Ammon's horn (tissue), 1 donor: ENCODE measurements at places on chromosomes 13 and 19.

DNA sequence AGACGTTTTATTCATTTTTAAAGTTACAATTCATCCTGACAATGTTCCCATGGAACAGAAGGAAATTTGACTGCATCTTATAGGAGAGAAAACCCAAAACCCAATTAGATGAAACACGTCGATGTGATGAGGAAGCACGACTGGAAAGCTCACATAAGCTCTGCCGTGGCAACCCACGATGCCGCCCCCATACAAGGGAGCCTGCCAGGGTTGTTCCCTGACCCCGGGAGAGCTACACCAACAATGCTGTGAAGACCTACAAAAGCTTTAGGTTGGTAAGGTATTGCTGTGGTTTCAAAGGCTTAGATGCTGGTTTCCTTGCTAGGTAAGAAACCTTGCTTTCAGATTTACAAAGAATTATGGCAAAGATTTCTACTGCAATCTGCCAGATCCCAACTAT is 393.1 kb downstream of the KLF12 start:
- peak; percentile 9 for DNase-seq

DNA sequence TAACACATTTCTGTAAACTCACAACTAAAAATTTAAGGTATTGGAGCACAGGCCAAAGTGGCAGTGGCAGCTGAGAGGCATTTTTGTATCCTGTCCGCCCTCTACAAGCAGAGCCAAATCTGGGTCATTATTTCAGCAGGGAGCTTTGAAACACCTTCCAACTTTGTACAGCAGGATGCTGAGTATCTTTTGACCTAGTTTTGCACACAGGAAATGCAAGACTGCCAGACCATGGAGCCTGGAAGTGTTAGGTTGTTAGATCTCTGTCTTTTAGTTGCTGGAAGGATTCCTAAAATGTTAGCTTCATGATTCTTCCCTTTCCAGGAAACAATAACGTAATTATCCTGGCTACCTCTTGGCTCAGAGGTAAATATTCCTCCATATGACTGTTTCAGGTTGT is 148.6 kb upstream of the ATXN8OS start:
- no peak for DNase-seq

- DNase-seq = peak; percentile 48
Observed at GRCh38 chr19:58274771-58275201, 4.0 kb upstream of the ZNF8 start.

DNA sequence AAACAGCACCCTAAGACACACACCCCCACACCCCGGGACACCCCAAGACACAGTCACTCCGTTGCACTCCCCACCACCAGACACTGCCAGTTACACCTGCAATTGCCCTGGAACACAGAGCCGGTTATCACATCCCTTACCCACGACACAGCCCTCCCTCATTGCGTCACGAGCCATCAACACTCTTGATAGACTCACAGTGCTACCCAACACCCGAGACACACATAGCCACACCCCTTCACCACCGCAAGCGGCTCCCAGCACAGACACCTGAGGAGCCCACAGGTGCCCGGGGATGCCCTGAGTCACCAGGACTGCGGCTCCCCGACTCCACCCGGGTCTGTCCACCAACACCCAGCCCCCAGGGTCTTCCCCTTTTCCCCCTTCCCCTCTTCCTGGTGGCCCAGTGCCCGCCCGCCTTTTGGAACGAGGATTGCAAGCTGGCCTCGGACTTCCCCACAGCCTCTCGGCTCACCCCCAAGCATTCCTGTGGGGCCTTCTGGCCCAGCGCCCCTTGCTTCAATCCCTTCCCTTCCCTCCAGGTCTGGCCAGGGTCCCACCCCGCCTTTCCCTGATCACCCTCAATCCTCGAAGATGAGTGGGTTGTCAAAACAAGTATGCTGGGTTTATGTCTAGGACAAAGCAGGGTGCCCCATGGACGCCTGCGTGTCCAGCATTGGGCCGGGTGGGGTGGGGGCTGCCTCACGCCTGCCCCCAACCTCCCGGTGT is 1.7 kb upstream of the PTGER1 start:
- DNase-seq = no peak

DNA sequence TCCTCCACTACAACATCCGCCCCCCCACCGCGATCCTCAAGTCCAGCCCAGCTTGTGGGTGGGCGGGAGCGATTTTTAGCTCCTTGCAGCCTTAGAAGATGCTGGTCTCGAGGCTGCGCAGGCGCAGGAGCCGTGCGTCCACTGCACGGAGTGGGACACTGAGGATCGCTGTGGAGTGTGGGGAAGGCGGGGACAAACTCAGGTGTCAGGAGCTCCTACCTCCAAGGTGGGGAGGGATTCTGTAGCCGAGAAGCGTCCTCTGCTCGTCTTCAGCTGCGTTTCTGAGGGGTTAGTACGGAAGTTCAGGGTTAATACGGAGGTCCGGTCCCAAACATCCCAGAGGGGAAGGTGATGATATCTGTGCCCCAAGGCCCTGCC is at the start of gene RTBDN:
TSS of gene RTBDN (minus strand) at position 14 of the 378 bp plus-strand sequence. CDS start 4,600 bp downstream, outside the sequence.
- no peak for DNase-seq

DNA sequence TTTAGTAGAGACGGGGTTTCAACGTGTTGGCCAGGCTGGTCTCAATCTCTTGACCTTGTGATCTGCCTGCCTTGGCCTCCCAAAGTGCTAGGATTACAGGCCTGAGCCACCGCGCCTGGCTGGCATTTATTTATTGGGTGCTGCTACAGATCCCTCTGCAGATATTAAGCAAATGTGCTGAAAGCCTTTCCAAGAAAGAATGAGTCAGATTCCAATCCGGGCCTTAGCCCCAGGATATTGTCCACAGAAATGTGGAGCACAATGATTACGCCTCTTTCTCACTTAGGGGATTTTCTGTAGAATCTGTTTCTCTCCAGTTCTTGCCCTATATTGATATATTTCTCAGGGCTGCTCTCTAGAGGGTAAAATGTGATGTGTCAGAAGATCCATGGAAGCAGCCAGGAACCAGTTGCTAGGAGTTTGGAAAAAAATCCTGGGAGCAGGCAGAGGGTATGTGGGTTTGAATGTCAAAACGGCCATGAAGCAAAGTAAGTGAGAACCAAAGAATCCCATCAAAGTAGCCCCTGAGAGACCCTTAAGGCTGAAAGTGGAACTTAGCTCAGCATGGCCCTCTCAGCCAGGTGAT is 24.8 kb upstream of the IGFL4 start:
- DNase-seq = no peak

DNA sequence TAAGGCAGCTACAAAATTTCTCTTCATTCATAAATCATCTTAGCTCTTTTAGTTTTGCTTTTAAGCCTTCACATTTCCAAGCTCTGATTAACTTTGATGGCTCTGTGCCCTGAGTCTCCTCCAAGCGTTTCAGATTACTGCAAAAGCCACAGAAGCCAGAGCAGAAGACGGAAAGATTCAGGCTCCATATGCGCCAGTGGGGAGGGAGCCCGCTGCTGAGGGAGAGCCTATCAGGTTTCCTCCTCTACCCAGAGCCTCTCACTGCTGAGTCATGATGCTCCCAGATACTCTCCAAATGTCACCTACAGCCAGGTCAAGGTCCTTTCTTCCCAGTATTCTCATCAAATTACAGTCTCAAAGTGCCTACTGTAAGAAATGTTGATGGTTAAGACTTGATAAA is 193.6 kb downstream of the RAP2A start:
- peak; percentile 36 for DNase-seq

- no peak for DNase-seq
Observed at GRCh38 chr19:28577666-28578065, 635.3 kb downstream of the UQCRFS1 start.

- no peak for DNase-seq
Observed at GRCh38 chr19:34786236-34786635, 13.2 kb upstream of the ZNF599 start.

DNA sequence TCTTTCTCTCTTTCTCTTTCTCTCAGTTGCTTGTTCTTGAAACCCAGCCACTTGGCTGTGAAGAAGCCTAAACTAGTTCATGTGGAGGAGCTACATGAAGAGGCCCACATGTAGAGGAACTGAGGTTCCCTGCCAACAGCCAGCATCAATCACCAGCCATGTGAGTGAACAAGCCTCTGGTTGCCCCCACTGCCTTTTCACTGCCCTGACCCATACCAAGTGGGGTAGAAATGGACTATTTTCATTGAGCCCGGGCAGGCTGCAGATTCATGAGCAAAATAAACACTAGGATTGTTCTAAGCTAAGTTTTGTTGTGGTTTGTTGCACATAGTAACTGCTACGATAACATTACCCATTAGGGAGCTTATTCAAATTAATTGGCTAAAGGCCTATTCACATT is 78.7 kb upstream of the FAM216B start:
- DNase-seq = peak; percentile 8

DNA sequence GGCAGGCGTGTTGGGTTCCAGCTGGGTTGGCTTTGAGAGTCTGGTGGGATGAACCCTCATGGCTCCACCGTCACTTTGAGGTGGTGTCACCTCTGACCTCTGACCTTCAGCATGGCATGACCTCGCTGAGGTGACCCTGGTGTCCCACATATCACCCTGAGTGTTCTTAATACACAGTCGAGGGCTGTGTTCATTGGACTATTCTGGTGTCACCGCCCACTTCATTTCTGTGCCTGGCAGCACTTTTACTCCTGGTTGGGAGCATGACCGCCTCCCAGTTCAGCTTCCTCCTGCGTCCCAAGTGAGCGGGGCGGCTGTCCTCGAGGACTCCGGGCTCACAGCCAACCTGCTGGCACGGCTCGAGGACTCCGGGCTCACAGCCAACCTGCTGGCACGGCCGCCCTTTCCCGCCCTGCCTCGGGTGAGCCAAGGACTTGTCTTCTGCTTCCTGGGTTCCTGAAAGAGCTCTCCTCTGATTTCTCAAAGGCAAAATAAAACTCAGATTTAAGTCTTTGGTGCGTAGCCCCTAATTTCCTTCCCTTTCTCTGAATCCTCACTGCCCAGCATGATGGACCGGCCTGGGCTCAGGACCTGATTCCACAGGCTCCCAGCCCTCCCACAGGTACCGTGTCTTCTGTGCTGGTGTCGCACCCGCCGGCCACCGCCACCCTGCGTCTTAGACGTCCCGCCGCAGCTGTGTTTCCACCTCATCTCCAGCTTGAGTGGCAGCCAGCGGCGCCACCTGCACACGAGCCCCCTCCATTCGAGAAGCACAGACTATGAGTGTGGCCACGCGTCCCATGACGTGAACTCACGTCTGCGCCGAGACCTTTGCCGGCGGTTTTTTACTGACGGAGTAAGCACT is 10.4 kb downstream of the ATP4B start:
- peak; percentile 92 for DNase-seq

GRCh38 chr13:34349091-34349722 is 531.3 kb downstream of the RFC3 start:
- DNase-seq = no peak

DNA sequence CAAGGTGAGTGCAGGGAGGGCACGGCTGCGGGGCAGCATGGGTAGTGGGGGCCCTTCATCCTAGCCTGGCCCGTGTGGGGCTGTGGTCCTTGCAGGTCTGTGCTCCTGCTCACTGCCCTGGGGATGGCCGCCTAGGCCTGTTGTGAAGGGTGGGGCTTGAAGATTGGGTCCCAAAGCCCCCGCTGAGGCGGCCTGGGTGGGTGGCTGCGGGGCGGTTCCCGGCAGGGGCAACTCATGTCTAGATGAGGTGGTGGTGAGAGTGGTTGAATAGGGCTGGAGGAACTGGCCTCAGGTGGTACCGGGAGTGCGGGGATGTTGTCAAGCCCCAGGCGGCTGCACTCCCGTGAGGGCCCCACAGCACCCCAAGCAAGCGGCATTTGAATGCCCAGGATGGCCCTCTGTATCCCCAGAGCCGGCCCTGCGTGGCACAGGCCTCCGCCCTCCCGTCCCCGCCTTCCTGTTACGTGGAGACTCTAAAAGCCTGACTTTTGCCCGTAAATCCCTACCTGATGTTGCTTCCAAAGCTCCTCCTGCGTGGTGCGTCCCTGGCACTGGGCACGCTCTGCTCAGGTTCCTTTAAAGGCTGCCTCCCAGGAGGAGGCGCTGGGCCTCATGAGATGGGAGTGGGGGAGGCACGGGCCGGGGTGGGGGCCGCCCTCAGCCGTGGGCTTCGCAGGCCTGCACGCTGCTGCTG is 15.0 kb downstream of the SPPL2B start:
- DNase-seq = no peak

DNA sequence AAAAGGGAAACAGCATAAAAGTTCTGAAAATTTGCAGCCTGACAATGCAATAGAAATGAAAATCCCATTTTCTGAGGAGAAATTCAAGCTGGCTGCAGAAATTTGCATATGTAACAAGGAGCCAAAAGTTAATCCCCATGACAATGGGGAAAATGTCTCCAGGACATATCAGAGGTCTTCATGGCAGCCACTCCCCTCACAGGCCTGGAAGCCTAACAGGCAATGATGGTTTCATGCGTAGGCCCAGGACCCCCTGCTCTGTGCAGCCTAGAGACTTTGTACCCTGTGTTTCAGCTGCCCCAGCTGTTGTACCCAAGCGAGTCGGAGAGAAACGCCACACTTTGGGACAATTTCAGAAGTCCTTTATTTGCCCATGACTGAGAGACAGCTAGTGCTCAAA is 701.3 kb upstream of the KLHL1 start:
- no peak for DNase-seq

- peak; percentile 9 for DNase-seq
Observed at GRCh38 chr13:71801781-71802180, 65.2 kb downstream of the DACH1 start.

DNA sequence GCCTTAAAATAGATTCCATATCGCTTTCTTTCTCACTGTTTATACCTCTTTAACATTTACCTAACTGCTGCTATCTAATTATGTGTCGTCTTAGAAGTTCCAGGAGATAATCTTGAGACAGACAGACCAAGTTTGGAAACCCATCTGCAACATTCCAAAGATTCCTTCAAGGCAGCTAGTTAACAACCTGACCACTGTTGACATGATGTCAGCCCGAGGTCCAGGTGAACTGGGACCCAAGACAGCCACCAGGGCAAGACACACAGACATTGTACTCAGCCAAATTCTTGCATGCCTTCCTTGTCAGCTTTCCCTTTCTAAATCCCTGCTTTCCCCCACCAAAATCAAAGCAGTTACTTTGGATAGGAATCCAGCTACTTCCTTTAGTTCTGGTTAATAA is 1476.5 kb upstream of the PRR20A start:
- DNase-seq = no peak

GRCh38 chr13:30355384-30355699 is 48.0 kb upstream of the KATNAL1 start:
- DNase-seq = no peak

DNA sequence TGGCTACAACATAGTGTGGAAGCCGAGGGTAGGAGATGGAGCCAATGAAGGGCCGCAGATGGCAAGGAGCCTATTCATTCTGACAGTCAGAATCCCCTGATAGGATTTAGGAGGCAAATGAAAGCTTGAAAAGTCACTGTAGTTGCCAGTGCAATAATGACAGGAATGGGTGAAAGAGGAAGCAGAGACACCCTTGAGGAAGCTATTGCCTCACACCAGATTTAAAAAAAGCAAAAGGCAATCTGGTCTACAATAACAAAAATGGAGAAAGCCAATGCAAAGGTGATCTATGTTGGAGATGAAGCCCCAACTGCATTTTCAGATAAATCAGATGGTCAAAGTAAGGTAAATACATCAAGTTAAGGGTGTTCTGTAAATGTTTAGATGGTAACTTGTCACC is 158.5 kb downstream of the TUBA3C start:
- no peak for DNase-seq

- DNase-seq = no peak
Observed at GRCh38 chr13:110183910-110184309, 123.0 kb downstream of the COL4A1 start.

GRCh38 chr19:41299755-41300089 is 10.2 kb upstream of the CCDC97 start:
- DNase-seq = peak; percentile 48

- no peak for DNase-seq
Observed at GRCh38 chr19:4338441-4339355, at the start of gene STAP2. STAP2 (minus strand) TSS chr19:4338827; CDS start chr19:4338753, 74 bp downstream.
